ENCODE measurements at places on chromosomes 3 and 15. TPM values are rescaled to one million over a fixed set of nuclear protein-coding genes. Genes with fewer than 3 reads are reported as not detected.

The SPINK8 gene
- polyA plus RNA-seq: 0.68 TPM

The HRG gene
- polyA plus RNA-seq: 1.9 TPM

The TMCC1 gene
- polyA plus RNA-seq: 24.5 TPM

The CCDC39 gene
- 9.2 TPM for polyA plus RNA-seq

All from left renal cortex interstitium (tissue), 4 donors.